ENCODE measurements at places on chromosomes 13 and 19.

GRCh38 chr19:55460670-55461258 lies 678 bp downstream of the ISOC2 start:
- no peak for DNase-seq

- no peak for DNase-seq
Observed at GRCh38 chr19:38120471-38121025, 103.5 kb downstream of the DPF1 start.

DNA sequence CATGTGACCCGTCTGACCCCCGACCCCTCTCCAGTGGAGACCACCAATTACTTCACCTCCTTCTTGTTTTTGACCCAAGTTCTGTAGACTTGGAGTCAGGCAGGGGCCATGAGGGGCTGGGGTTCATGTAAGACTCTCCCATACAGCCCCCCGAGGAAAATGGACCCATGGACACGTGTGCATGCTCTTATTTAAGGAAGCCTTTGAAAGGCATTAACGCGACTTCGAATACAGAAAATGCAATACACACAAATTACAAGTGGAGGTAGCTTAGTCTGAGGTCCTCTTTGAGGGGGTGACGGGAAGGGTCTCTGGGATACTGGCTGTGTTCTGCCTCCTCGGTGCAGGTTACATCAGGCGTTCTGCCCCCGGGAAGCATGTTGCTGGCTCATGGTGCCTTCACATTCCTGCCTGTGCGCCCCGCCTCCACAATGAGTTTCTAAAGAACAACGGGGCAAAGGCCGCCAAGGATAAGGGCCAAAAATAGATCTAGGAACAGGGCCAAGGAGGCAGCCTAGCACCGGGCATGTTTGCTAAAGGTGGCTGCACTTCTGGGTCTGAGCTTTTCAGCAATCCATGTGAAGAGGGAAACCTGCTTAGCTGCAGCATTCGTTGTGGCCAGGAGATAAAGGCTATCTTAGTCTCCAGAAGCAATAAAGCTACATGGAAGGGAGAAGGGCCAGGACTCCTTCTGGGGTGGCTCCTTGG lies 54.5 kb downstream of the RAB20 start:
- DNase-seq, result no peak

GRCh38 chr13:53368948-53369347 lies 340.3 kb downstream of the OLFM4 start:
- no peak for DNase-seq

DNA sequence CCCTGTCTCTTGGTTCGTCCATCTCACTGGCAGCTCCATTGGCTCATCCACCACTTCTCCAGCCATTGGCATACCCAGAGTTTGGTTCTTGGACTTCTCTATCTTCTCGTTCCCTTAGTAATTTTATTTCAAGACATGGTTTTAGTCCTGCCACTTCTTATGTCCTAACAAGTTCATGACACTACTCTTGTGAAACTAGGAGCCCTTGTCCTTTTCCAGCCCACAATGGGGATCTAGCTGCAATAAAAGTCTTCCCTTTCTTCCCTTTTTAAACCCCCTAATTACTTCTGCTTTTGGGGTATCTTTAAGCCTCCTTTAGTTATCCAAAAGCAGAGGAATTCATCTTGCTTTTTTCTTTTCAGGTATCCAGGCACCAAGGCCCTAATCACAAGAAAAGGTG lies 2.9 kb upstream of the RCBTB2 start:
- DNase-seq, result no peak

DNA sequence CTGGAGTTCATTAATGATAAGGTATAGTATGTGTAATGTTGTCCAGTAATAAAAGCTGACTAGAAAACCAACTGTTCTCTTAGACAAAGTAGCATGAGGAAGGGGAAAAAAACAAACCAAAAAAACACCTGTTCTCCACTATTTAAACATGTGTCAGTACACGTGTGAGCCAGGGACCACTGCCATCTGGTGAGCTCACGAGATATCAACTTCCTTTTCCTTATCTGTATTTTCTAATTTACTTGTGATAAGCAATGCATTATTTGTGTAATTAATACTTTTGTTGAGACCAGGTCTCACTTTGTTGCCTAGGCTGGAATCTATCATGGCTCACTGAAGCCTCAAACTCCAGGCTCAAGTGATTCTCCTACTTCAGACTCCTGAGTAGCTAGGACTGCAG lies 4.3 kb upstream of the SIX5 start:
- DNase-seq, result no peak

DNA sequence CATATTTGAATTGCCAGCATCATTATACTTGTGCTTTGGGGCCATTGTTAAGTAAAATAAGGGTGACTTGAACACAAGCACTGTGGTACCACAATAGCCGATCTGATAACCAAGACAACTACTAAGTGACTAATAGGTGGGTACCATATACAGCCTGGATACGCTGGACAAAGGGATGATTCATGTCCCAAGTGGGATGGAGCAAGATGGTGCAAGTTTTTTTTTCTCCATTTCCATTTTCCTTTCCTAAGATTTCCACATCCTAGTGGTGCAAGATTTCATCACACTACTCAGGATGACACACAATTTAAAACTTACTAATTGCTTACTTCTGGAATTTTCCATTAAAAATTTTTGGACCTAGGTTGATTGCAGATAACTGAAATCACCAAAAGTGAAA lies 15.1 kb downstream of the BRCA2 start:
- no peak for DNase-seq

DNA sequence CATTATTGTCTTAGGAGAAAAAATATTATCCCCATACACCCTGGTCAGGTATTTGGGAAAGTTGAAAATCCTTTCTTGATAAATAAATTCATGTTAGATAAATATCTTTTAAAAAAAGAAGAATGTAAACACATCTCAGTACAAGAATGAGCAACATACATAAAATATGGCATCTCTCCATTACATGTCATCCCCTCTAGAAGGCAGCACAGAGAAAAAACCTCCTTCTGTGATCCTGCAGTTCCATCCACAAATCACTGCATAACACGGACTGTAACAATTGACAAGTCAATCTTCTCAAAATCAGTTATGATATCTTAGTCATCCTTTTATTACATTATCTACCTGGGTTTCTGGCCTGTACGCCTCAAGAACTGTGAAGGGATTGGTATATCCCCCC lies 683.9 kb upstream of the KLHL1 start:
- DNase-seq, result no peak

GRCh38 chr19:5805462-5806132 lies 730 bp downstream of the NRTN start:
- DNase-seq, result peak; percentile 42

GRCh38 chr13:37090912-37091311 lies 14.6 kb downstream of the CSNK1A1L start:
- DNase-seq, result no peak

DNA sequence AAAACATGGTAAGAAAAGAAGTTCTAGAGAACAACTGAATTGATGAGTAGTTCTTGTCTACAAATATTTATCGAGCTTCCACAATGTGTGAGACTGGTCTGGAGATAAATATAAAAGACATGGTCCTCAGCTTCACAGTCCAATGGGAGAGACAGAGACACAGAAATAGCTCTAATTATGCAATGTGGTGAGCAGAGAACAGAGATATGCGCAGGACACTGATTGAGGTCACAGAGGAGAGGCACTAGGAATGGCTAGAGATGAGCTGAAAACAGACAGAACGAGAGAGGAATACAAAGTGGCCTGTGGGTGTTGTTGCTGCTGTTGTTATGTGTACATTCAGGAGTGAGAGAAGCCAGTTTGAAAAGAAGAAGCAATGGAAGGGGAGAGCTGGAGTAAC lies 53.2 kb downstream of the GPALPP1 start:
- DNase-seq, result no peak

DNA sequence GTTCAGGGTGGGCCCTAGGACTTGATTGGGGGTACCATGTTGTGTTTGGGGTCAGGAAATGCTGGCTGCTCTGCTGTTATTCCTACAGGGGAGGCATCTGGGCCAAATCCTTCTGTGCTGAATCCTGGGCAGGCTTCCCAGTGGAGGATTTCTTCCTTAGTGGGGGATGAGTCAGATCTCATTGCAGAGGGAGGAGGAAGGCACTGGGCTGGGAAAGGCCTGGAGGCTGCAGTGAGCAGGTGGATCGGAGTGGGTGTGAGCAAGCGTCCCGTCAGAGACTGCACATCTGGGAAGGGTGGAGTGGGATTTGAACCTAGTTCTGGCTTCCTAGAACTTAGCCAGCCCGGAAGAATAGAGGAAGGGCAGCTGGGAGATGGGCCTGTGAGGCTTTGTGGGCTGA lies 11.5 kb downstream of the CCDC124 start:
- no peak for DNase-seq

GRCh38 chr13:98648686-98649085 lies 71.8 kb upstream of the STK24 start:
- no peak for DNase-seq

- no peak for DNase-seq
Observed at GRCh38 chr13:45040622-45041021, 51.3 kb downstream of the GPALPP1 start.

DNA sequence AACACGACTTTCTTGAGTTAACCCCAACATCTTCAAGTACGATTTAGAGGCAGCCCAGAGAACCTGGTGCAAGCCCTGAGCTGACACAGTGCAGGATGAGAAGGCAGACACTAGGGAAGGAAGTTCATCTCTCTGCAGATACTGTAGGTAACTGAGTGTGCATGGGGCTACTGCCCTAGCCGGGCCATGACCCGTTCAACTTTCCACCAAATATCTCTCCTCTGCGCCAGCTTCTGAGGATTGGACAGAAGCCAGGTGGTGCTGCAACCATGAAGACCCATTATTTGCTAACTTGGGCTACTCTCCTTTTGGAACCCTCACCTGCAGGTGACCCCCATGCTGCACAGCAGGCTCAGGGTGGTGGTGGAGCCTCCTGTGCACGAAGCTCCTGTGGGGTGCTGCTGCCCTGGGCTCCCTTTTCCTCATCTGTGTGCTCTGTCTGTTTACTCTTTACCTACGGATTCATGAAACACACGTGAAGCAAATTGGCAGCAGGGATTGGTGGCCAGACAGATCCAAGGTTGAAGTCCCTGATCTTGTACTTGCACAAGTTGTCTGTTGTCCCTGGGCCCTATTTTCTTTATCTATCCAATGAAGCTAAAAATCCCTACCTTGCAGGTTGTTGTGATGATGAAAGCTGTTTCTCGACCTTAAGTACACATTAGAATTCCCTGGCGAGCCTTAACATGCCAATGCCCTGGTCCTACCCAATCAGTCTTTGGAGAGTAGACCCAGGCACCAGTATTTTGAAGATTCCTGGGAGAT lies 227.8 kb downstream of the LACC1 start:
- no peak for DNase-seq

GRCh38 chr13:52906122-52906903 lies 57.9 kb upstream of the PCDH8 start:
- DNase-seq, result no peak

DNA sequence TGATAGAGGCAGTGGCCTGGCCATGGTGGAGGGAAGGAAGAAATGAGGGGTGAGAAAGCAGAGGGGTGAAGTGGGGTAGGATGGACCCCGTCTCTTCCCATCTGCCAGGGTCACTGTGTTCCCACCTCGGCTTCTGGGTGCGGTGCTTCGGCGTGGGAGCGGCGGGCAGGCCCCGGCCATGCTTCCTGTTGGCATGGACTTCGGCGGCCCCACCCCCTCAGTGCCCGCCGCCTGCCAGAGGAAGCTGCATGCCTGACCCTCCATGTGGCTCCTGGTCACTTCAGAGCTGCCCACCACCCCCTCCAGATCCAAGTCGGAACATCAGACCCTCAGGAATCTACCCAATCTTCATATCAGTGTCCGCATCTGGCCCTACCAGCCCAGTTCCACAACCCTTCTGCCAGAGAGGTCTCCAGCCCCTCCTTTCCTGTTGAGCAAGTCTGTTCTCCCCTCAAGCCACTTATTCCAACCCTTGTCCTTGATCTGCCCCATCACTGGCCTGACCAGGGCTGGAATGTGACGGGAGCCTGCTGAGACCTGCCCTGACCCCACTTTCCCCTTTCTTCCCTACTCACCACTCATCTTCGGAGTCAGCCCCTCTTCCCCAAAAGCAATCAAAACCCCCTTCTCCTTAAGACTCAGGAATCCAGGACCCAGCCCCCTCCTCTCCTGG lies 1.5 kb downstream of the KCNN4 start:
- DNase-seq, result no peak

GRCh38 chr13:100630555-100630954 lies 42.0 kb upstream of the GGACT start:
- no peak for DNase-seq

- no peak for DNase-seq
Observed at GRCh38 chr13:111390522-111391270, 70.3 kb downstream of the TEX29 start.

DNA sequence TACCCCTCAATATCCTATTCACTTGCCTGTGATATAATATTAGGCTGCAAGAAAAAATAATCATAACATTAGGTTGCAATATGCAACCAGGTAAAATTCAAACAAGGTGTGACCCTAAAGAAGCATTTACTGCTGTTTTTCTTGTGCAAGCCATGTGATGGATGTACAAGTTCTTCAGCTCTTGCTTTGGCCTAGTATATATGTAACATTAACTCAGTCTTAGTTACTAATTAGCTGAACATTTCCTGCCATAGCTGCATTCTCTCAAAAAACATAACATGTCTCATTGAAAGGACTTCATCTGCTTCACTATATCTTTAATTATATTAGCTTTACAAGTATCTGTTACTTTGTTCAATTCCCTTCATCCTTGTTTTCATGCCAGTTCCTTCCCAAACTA lies 406.8 kb upstream of the HTR2A start:
- DNase-seq, result no peak

DNA sequence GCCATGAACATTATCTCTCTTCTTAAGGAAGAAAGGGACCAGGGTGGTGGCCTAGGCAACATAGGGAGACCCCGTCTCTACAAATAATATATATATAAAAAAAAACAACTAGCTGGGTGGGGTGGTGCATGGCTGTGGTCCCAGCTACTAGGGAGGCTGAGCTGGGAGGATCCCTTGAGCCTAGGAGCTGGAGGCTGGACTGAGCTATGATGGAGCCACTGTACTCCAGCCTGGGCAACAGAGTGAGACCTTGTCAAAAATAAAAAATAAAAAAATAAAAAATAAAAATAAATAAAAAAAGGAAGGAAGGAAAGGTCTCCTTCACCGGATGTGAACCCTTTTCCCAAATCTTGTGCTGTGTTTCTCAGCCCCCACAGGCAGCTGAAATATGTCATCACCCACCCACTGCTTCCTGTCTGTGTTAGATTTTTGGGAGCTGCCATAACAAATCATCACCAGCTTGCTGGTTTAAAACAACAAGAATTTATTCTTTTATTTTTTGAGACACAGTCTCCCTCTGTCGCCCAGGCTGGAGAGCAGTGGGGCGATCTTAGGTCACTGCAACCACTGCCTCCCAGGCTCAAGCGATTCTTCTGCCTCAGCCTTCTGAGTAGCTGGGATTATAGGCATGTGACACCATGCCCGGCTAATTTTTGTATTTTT lies 9.5 kb upstream of the TSPAN16 start:
- DNase-seq, result no peak

DNA sequence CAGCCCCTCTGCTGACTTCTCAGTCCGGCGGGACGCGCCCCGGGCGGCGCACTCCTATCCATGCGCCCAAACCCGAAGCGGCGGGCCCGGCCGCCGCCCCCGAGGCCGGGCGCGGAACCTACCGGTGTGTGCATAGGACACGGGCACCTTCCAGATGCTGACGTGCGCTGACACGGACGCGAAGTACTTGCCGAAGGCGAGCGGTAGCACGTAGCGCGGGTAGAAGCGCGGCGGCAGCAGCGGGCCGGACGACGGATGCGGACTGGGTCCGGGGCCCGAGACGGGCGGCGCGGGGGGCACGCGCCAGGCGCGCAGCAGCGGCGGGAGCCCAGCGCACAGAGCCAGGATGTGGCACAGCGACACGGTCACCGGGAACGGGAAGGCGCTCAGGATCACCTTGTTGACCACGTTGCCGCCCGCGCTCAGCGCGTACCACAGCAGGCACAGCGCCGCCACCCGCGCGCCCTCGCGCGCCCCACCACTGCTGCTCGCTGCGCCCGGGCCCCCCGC lies 338 bp downstream of the SLC35E1 start:
- no peak for DNase-seq

GRCh38 chr13:85666356-85666755 lies 132.9 kb downstream of the SLITRK6 start:
- DNase-seq, result no peak

Data from stimulated activated CD8-positive, alpha-beta memory T cell treated with anti-CD3 and anti-CD28 coated beads, Interleukin-15, amount 100 ng/mL, for 48 hours (primary cell).